ENCODE measurements at places on chromosomes 1 and 21.

GRCh38 chr1:230594214-230594773, 48.0 kb upstream of the COG2 start:
- no peak for DNase-seq

GRCh38 chr1:178495158-178495557, 1.6 kb downstream of the CLEC20A start:
- no peak for DNase-seq

GRCh38 chr1:226919587-226919986, 20.5 kb upstream of the COQ8A start:
- no peak for DNase-seq

DNA sequence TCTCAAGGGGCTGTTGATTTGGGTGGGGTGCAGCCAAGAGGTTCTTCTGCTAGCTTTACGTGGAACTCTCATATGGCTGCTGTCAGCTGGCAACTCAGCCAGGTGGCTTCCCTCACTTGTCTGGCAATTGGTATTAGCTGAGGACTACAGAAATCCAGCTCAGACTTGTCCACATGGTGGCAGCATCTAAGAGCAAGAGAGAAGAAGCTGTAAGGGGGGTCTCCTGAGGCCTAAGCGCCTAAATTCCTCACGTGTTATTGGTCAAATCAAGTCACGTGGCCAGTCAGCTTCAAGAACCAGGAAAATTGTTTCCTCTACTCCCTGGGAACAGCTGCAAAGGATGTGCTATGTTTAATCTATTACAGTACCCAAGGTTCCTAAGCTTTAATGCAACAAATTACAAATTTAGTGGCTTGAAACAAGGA, 4.2 kb upstream of the DYRK3 start:
- peak; percentile 52 for DNase-seq

DNA sequence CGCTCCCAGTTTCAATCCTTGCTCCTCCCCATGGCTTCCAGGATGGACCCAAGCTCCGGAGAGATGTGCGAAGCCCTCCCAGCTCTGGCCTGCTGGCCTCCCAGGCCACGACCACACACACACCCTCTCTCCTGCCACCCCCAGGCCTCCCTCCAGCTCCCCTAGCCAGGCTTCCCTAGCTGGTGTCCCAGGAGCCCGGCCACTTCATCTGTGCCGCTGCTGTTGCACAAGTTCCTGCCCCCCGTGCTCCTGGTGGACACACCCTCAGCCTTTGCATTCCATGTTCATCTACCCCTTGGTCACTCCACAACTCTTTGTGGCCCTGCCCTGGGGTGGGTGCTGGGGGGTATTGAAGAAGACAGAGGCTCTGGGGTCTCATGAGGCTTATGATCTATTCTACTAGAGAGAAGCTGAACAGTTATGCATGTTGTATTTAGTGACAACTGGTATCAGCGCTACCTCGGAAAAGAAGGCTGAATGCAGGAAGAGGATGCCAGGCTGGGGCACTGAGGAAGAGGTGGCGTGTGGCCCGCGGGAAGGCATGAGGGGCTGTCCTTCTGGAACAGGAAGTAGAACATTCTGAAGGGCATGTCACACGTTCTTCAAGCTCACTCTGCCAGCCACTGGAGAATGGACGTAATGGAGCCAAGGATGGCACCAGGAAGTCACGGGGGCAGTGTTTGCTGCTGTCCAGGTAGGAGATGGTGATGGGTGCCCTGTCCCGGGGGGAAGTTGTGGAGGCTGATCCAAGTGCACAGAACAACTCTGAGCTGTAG, 172.4 kb downstream of the PSMG1 start:
- DNase-seq: no peak

GRCh38 chr1:234440348-234440747, 38.6 kb downstream of the TARBP1 start:
- no peak for DNase-seq

- no peak for DNase-seq
These were observed 33.9 kb downstream of the DDR2 start for GRCh38 chr1:162666006-162666645.

DNA sequence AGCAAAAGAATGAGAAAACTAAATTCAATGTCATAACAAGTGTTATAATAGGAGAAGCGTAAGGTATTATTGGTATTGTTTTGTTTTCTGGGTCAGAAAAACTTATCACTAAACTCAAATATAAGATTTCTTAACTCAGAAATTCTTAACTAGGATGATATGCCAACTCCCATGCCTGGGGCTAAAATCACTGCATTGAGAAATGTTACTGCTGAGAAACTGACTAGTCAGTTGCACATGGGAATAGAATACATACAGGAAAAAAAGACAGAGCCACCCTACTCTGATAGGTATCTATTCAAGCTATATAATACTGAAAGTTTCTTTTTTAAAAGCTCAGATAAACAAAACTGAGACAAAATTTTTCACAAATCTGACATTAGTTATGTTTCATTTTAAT, 56.3 kb downstream of the PRPF38A start:
- DNase-seq: no peak

- no peak for DNase-seq
These were observed 37.1 kb downstream of the LRRC40 start for GRCh38 chr1:70168283-70168682.

DNA sequence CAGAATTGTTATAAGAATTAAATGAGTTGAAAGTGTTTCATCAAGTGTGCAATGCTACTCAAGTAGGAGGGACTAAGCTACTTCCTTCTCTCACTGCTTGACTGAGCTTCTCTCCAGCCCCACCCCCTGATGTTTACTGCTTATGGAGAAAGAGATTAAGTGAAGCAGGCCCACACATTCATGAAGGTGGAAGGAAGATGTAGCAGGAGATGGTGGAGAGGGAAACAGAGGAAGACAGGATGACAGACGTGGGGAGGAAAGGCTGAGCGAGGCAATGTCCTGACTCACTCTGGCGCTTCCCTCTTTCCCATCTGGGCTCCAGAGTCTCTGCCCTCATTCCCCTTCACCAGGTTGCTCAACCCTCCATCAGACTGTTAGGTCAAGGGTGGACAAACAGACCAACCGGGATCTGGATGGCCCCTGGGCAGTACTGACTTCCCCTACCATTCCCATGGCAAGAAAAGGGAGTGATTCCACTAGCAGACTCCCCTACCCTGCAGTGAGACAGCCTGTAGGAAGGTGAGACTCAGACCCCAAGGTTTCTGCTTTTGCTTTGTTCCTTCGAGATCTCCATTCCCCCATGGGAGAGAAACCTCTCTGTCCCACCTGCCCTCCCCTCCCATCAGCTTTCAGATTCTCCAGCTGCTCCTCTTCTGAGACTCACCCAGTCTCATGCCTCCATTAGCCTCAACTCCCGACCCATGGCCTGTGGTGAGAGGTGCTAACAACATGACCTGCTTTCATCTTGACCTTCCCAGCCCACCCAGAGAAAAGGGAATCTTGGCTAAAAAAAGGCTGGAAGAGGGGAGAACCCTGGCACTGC, 3.1 kb upstream of the ARHGEF2 start:
- DNase-seq: peak; percentile 42

DNA sequence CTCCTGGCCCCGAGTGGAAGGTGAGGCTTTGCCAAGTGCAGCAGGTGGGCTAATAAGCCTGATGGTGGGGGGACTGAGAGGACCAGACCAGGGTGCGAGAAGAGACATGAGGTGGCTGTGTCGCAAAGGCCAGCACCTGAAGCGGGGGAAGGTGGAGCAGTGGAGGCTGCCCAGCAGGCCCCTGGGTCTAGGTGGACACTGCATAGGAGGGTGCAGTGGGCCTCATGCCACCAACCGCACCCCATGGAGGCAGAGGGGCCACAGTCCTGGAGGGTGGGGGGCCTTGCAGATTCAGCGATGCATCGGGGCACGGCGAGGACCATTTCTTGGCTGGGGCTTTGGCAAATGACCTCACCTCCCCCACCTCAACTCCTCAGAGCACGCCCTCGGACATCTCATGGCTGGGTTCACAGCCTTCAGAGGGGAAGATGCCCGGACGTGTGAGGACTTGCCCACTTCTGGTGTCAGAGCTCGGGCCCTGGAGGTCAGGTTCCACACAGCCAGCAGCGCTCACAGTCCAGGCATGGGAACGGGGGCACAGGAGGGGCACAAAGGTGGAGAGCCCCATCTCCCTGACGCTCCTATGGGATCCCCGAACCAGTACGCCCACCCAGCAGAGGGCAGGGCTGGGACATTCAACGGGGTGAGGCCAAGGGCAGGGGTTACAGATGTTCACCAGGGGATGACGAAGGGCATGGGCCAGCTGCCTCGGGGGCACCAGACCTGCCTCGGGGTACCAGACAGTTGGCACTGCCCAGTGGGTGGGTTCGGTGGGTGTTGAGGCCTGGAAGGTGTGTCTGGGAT, 35.4 kb downstream of the UBE2G2 start:
- DNase-seq: no peak

GRCh38 chr1:208821939-208822338, 577.8 kb upstream of the PLXNA2 start:
- no peak for DNase-seq

GRCh38 chr21:40622531-40622930, 224.4 kb downstream of the DSCAM start:
- DNase-seq: no peak

DNA sequence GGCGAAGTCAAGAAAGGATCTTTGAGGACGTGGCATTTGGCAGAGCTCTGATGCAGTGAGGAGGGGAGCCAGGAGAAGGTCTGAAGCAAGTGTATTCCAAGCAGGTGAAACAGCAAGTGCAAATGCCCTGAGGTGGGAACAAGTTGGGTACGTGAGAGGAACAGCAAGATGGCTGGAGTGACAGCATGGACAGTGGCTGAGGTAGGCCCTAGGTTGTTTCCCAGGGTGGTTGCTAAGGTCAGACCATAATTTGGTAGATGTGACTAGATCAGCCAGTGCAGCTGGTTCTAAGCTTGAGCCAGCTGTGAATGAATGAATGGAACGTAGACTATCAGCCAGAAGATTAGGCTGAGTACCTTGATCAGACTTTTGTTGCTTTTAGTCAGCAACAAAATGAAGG, 37.5 kb upstream of the JUN start:
- DNase-seq: no peak

DNA sequence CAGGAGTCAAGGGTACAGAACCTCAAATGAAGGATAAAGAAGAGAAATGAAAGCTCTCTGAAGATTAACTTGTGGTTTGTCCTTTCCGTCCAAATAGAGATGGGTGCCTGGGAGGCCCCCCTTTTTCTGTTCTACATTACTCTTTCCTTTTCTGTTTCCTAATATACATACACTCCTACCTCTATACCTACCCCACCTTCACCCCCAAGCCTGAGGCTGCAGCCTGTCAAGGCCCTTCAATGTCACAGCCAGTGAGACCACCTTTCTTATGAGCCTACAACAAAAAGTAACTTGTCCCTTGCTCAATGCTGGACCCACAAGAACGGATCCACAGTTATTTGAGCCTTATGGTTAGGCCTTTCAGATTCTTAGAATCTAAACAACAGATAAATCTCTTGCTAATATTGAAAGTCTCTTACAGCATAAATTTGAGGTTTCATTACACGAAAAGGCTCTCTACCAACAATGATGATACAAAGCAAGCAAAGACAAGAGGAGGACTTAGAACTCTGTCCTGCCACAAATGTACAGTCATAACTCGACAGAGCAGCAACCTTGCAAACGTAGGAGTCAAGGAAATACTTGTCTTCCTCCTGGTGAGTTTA, 4.1 kb upstream of the TRAF3IP3 start:
- DNase-seq: no peak

DNA sequence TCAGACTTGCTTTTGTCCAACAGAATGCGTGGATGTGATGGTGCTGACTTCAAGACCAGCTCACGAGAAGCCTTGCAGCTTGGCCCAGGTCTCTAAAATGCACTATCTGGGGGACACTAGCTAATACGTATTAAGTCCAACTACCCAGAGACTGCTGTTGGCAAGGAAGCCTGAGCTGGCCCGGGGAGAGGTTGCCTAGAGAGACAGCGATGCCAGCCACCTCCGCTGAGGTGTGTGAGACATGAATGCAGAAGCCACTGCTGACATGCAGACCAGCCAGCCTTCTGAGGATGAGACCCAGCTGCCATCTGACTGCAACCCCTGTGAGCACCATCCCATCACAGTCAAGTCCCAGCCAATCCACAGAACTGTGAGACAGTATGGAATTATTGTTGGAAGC, 32.5 kb downstream of the THAP3 start:
- DNase-seq: no peak

DNA sequence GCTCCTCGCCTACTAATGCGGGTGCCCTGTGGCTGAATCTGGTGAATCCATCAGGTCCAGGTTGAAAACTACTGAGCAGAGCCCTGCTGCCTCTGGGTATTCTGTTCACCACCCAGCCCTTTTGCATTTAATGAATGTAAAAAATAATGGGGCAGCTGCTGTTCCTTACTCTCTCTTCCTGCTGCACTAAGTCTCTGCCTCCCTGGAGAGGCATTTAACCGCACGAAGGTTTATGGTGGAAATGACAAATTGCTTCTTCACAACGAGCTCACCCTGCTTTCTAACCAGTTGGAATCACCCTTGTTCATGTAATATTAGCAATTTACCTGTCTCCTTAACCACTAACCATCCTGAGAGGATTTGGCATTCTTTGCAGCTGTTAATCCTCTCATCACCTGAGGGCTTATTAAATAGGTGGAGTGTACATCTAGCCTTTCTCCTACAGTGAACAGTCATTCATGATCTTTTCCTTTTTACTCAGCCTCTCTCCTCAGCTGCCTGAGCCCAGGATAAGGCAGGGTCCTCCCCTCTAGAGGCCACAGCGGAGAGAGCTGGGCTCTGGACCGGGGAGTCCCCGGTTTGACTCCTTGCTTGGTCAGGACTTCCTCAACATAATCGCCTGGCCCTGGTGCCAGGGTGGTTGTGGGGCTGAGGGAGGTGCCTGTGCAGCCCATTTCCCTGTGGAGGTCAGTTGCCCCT, 97.6 kb downstream of the NOS1AP start:
- DNase-seq: no peak

DNA sequence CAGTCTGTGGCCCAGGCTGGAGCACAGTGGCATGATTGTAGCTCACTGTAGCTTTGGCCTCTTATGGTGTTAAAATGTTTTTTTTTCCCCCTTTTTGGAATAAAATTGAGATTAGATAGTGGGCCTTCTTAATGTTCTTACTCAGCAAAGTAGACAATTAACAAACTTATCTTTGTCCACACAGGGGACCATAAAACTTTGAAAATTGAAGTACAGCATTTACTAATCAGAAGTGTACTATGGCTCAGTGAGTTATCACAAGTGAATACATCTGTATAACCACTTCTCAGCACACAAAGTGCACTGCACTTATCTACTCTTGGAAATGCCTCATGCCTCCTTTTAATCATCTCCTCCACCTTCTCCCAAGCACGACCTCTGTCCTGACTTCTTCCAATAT, 218.9 kb downstream of the PRDM2 start:
- no peak for DNase-seq

- no peak for DNase-seq
These were observed 91.9 kb downstream of the COLGALT2 start for GRCh38 chr1:183945428-183946319.

- DNase-seq: peak; percentile 73
These were observed 186.8 kb downstream of the SMYD3 start for GRCh38 chr1:246320286-246320685.

- DNase-seq: no peak
These were observed 361.8 kb upstream of the VAMP3 start for GRCh38 chr1:7409278-7409677.

- no peak for DNase-seq
These were observed 348.8 kb downstream of the PTBP2 start for GRCh38 chr1:97070376-97070775.
